ENCODE measurements at places on chromosomes 12 and 14.

DNA sequence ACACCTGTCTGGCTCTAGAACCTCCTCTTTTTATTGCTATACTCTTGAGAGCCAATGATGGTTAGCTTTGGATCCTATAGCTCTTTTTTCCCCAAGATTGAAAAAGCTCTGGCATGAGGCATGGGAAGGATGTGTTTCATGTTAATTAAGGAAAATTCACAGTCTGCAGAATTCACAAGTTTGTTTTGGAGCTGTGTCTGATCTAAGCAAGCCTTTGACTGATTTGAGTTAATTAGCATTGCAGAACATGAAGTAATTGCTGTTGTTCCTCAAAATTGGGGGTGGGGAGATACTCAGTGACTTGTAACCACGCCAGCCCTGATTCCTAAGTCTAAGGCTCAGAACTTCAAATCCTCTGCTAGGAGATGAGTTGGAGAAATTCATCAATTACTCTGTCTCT lies 205.0 kb downstream of the SUDS3 start:
- no peak for DNase-seq

DNA sequence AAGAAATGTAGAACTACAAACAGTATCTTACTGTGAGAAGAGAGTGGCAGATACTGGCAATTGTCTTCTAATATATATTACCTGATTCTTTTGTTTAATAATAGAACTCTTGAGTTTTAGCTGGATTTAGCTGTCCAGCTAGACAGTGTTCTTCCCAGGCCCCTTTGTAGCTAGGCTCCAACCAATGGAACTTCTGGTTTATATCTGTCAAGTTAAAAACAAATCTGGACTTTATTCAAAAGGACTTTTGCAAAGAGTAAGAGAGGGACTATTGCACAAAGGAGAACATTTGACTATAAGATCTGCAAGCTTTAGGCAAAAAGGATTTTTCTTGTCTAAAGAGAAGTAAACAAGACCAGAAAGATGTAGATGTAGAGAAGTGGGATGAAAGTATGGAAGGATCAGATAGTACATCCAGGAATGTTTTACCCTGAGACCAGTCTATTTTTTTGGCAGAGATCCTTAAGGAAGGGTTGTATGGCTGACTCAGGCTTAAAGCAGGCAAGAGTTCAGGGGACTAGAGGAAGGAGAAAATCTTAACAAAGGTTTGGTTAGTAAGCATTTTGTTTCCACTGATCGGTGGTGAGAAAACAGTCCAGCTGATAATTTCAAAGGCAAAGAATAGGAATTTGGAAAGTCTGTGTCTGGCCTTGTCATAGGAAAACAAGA lies 111.1 kb upstream of the PLEKHA5 start:
- no peak for DNase-seq

- DNase-seq, result no peak
Measured at GRCh38 chr12:5546616-5547015, 114.7 kb downstream of the NTF3 start.

DNA sequence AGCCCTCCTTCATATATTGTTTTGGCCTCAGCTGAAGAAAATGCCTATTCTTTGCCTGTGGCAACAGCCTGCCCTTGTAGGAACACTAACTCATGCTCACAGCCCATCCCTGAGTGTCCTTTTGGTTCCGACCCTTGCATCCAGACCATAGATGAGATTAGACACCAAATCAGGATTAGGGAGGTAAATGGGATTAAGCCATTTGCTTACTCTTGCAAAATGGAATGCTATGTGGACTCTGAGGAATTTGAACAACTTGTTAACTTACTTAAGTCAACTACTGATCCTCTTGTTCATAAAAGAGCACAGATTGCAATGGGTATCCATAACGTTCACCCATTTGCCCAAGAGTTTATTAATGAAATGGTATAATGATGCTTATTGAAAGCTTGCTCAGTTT lies 27.3 kb downstream of the TSHR start:
- no peak for DNase-seq

DNA sequence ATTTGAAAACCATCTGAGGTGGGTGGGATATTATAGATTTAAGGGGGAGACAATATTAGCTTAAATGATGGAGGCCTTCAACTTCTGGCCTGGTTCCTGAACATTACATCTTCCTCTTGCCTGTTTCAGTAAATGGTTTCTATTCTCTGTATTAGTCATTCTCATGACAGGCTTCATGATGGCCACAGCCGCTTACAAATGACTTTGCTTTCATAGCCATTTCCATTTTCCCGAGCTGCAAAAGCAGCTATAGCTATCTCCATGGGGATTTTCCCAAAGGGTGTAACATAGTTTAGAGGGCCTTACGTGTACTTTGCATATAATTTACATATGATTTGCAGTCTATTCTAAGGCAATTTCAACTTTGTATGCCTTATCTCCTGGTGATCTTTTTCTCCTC lies 121.8 kb downstream of the NRXN3 start:
- DNase-seq, result no peak

GRCh38 chr14:89773644-89774316 lies 180.8 kb downstream of the EFCAB11 start:
- DNase-seq, result no peak

- no peak for DNase-seq
Measured at GRCh38 chr12:50477241-50477832, 27.4 kb upstream of the DIP2B start.

- no peak for DNase-seq
Measured at GRCh38 chr12:65742018-65743010, 82.0 kb upstream of the HMGA2 start.

DNA sequence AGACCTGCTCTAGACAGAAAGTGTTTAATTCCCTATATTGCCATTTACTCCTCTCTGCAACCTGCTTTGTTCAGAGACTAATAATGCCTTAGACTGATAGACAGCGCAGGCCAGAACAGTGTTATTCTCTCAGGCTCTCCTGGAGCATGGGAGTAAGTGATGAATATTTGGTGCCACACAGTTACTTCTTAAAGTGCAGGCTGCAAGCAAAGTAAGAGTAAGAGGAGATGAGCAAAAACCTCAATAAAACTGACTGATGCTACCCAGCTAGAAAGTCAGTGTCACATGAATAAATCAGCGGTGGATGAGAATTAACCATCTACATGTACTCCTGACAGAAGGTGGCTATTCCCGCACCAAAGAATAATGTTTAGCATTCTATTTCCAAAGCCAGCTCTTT lies 9.9 kb downstream of the TRIM9 start:
- DNase-seq, result no peak

GRCh38 chr14:34425095-34425851 lies 36.8 kb downstream of the SPTSSA start:
- DNase-seq, result no peak

GRCh38 chr12:52007982-52008510 lies 1.3 kb downstream of the TAMALIN start:
- DNase-seq, result no peak

DNA sequence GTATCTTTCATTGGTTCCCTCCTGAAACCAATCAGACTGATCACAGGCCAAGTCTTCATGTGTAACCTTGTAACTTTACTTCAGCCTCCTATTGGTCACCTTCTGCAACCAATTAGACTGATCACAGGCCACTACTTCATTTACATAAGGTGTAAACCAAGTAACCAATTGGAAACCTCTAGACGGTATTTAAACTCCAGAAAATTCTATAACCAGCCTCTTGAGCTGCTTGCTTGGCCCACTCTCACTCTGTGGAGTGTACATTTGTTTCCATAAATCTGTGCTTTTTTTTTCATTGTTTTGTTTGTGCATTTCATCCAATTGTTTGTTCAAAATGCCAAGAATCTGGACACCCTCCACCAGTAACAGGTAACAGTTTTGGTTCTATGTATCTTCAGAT lies 47.5 kb downstream of the EIF2S3B start:
- no peak for DNase-seq

DNA sequence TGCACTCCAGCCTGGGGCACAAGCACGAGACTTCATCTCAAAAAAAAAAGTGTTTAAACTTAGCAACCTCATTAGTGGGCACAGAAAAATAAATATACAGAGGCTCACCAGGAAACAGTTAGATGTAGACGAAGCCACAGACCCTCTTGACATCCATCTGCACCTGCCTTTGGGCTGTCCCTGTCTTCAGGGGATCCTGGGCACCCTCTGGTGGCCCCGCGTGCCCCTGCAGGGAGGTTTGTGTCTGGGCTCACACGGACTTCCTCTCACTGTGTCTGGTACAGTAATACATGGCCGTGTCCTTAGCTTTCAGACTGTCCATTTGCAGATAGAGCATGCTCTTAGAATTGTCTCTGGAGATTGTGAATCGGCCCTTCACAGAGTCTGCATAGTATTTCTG lies 916.5 kb downstream of the TMEM121 start:
- DNase-seq, result no peak

DNA sequence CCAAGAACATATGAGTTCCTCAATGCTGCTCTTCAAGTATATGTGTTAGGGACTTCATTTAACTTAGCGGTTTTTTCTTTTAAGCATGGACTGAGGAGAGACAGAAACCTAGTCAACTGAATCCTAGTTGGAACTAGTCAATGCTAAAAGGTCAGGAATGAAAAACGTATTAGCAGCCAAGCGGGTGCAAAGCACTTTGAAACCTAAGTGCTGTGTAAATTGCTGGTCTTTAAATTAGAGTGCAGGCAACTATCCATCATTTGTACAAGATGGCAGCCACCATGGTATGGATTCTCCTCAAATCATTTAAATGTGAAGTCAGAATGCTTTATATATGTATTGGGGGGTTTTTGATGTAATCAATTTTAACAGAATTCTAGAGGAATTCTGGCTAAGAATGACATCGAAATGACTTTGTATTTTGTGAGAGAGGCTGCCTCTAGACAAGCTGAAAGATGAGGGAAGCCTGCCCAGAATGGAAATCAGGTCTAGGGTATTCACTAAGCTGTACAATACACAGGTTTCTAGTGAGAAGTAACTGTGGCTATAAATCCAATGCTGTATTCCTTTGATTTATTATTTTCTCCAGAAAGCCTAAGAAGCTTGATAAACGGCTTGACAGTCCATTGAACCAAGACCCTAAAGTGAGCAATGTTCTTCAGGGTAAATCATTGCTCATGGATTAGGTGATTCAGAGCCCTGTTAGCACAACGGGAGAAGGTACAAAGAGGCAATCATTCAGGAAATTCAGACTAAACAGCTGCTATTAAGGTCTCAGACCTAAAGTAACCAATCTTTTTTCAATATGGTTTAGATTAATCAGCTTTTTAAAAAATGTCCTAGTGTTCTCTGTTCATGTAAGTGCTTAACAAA lies 198.8 kb downstream of the ANO2 start:
- DNase-seq, result no peak

DNA sequence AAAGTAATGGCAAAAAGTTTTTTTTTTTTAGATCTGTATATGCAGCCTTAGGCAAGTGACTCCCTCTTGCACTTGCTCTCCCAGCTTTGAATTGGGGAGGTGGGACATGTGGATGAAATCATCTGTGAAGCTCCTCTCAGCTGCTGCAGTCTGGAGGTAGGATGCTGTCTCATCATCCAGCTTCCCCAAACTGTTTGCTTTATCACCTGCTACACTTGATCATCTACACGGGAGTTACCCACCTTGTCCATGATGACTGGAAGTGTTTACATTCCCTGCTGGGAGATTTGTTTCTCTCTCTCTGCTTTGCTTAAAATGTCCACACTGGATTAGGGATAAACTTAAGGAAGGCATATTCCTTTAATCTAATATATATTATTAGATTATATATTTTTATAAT lies 8.5 kb upstream of the FGF23 start:
- no peak for DNase-seq

DNA sequence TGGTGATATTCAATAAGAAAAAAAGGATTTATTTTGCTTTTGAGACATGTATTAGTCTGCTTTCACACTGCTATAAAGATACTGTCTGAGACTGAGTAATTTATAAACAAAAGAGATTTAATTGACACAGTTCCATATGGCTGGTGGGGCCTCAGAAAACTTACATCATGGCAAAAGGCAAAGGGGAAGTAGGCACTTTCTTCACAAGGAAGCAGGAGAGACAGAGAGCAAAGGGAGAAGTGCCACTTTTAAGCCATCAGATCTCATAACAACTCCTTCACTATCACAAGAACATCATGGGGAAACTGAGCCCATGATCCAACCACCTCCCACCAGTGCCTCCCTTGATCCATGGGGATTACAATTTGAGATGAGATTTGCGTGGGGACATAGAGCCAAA lies 43.9 kb downstream of the BHLHE41 start:
- no peak for DNase-seq

- DNase-seq, result no peak
Measured at GRCh38 chr14:61504901-61505300, 183.5 kb downstream of the PRKCH start.

DNA sequence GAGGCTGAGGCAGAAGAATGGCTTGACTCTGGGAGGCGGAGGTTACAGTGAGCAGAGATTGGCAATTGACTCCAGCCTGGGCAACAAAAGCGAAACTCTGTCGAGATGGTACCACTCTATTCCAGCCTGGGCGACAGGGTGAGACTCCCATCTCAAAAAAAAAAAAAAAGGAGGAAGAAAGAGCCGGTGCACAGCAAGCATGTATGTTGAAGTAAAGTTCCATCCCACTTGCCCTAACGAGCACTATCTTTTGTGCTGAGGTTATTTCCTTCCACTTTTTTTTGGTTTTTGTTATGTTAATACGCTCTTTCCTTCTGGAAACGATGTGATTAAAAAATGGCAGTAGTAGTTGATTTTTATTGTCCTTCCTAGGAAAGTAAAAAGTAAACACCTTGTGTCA lies 19.5 kb upstream of the GOLGA5 start:
- no peak for DNase-seq

- no peak for DNase-seq
Measured at GRCh38 chr12:1666685-1667162, 24.1 kb upstream of the ADIPOR2 start.

DNA sequence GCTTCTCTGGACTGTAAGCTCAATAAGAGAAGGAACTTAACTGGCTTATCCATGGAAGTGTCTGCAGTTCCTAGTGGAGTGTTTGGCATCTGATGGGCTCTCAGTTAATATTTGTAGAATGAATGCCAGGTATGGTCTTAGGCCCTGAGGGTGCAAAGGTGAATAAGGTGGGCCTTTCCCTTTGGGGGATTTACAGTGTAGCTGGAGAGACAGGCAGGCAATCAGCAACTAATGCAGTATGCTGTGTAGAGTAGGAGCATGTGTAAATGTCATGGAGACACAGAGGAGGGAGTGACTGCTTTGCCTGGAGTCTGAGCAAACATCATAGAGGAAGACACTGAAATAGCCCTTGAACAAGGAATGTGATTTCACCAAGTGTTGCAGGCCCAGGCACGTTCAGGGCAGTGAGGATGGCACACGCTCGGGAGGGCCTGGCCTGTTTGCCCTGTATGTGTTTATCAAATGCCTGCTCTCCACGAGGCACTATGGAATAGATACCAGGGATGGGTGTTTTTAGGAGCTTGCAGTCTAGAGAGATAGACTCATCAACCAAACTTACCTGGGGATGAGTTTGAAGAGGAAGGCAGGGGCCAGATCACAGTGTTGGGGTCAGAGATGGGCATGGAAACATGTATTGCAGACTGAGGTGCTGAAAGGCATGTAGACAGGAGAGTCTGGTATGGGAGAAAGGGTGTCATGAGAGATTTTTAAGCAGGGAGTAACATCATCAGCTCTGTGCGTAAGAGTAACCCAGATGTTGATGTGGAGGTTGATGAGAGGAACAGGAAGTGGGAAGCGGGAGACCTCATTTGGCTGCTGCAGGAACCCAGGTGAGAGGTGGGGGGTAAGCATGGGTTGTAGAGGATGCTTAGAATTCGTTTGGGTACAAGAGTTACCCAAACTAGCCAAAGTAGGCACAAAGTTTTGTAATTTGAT lies 54.1 kb downstream of the PLXNC1 start:
- DNase-seq, result no peak

All from cortex of kidney (tissue), 1 donor.